Chondrocyte (in vitro differentiated cells): ENCODE measurements at places on chromosomes 4 and X.

- H3K27ac ChIP-seq, result no peak overlapping the region
- no peaks in the 10 kb centered on the region for H3K36me3 ChIP-seq
- H3K27me3 ChIP-seq, result peaks cover 14% of the 10 kb centered on the region
- peak; percentile 30 for DNase-seq
- H3K4me1 ChIP-seq, result peaks cover 18% of the 10 kb centered on the region
These were observed 3.2 kb upstream of the TIGD2 start for GRCh38 chr4:89108091-89108490.

DNA sequence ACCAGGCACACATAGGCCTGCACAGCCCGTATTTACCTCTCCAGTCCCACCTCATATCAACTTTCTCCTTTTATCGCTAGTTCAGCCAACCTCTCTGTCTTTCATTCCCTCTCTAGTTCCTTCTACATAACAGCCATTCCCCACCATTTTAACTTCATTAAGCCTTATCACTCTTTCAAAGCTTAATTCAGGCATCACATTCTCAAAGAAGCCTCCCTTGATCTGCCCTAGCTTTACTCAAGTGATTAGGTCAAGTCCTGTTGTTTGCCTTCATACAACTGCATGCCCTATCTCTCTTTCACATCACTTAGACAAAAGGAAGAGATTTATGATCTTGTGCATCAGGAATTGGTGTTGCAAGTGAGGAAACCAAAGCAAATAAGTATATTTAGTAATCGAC is 74.2 kb downstream of the ALPK1 start:
- DNase-seq, result no peak
- H3K27me3 ChIP-seq, result peaks cover 3% of the 10 kb centered on the region
- no peak overlapping the region for H3K4me3 ChIP-seq
- peaks cover 7% of the 10 kb centered on the region for H3K36me3 ChIP-seq
- H3K27ac ChIP-seq, result no peak overlapping the region
- H3K4me1 ChIP-seq, result no peaks in the 10 kb centered on the region

DNA sequence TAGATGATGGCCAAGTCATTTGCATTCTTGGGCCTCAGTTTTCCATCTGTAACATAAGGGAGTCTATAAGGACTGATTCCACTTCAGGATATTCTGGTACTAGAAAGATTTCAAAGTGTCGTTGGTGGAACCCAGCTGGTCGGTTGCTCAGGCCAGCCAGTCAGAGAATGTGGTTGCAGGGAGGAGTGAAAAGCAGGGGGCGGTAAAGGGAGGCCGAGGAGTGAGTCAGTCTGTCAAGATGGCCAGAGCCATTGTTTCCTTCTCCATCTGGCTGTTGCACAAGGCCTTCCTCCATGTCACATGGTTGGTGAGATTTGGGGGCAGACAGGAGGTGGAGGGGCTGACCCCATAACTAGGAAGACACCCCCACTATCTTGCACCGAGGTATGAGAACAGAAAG is 38.2 kb downstream of the STARD8 start:
- no peak overlapping the region for H3K27ac ChIP-seq
- peak overlapping the region; percentile 46 for H3K4me3 ChIP-seq
- H3K4me1 ChIP-seq, result peaks cover 13% of the 10 kb centered on the region
- H3K27me3 ChIP-seq, result peaks cover 4% of the 10 kb centered on the region
- H3K36me3 ChIP-seq, result no peaks in the 10 kb centered on the region
- no peak for DNase-seq

DNA sequence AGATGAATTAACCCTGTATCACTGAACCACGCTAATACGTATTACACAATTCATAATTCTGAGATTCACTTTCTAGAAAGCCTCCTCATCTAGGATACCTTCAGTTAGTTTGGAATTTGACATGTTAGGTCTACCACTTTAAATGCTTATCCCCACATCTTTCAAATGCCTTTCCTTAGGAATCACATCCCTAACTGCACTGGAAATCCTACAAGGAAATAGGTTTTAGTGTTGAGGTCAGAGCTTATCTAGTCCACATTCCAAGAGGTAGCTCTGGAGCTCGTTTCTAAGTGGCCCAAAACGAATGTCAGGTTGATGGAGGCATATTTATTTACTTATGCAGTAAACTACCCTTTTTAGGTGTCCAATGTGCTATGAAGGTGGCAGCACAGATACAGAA is 18.0 kb downstream of the PDHA1 start:
- H3K4me3 ChIP-seq, result no peak overlapping the region
- H3K4me1 ChIP-seq, result no peaks in the 10 kb centered on the region
- H3K27ac ChIP-seq, result no peak overlapping the region

DNA sequence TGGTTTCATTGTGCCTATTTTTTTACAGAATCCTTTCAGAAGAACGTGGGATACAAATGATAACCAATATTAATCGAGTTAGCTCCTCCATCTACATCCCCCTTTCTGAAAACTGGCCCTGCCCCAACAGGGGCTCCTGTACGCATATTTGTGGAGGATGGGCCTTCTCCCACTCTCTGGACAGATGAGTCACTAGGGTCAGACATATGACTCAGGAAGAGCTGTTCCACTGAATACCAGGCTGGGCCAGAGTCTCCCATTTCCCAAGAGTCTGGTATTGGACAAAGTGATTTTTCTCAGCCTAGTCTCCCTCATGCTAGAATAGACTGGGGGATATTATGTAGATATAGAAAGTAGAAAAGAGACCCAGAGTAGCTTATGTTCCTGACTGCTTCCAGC is 142.4 kb downstream of the TSPAN5 start:
- H3K27ac ChIP-seq, result peak overlapping the region; percentile 97
- peak overlapping the region; percentile 43 for H3K4me3 ChIP-seq
- H3K27me3 ChIP-seq, result no peaks in the 10 kb centered on the region
- DNase-seq, result no peak
- peaks cover 82% of the 10 kb centered on the region for H3K4me1 ChIP-seq
- H3K36me3 ChIP-seq, result peaks cover 1% of the 10 kb centered on the region

DNA sequence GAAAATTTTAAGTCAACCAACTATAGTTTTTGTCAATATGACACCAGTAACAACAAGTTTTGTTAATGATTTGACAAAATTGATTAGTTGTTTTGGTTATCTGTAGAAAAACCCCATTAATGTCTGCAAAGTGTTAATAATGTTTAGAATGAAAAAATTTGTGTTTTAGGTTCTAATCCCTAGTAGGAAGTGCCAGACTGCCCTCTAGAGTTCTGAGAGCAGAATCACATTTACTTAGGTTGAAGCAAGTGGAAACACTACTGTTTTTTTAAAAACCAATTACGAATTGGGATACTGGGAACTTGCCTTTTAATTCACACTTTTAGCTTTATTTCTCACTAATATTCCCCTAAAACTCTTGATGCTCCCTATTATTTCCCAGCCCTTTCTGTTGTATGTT is 101.1 kb upstream of the CYLC1 start:
- no peak for DNase-seq
- no peak overlapping the region for H3K4me3 ChIP-seq
- no peaks in the 10 kb centered on the region for H3K36me3 ChIP-seq
- H3K27me3 ChIP-seq, result no peaks in the 10 kb centered on the region
- H3K4me1 ChIP-seq, result no peaks in the 10 kb centered on the region

GRCh38 chrX:105781804-105782203 is 40.5 kb upstream of the NRK start:
- H3K27ac ChIP-seq, result no peak overlapping the region
- no peaks in the 10 kb centered on the region for H3K27me3 ChIP-seq
- H3K36me3 ChIP-seq, result no peaks in the 10 kb centered on the region
- no peak overlapping the region for H3K4me3 ChIP-seq
- no peak for DNase-seq

- H3K27ac ChIP-seq, result no peak overlapping the region
- no peak for DNase-seq
- H3K4me3 ChIP-seq, result no peak overlapping the region
- no peaks in the 10 kb centered on the region for H3K27me3 ChIP-seq
These were observed 24.8 kb upstream of the CYBB start for GRCh38 chrX:37755025-37755424.

DNA sequence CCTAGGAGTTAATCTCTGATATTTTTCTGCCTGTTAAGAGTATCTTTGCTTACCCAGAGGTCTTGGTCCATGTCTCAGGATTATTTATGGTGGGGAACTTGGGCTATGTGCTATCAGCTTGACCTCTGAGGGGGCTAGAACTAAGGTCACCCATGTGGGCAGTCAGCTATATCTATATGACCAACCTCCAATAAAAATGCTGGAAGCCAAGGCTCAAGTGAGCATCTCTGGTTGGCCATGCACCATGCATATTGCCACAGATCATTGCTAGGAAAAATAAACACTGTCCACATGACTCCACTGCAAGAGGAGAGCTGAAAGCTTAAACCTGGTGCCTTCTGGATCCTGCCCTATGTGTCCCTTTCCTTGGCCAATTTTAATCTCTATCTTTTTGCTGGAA is 196.5 kb upstream of the SLC7A11 start:
- no peaks in the 10 kb centered on the region for H3K27me3 ChIP-seq
- no peak overlapping the region for H3K4me3 ChIP-seq
- peaks cover 11% of the 10 kb centered on the region for H3K4me1 ChIP-seq

DNA sequence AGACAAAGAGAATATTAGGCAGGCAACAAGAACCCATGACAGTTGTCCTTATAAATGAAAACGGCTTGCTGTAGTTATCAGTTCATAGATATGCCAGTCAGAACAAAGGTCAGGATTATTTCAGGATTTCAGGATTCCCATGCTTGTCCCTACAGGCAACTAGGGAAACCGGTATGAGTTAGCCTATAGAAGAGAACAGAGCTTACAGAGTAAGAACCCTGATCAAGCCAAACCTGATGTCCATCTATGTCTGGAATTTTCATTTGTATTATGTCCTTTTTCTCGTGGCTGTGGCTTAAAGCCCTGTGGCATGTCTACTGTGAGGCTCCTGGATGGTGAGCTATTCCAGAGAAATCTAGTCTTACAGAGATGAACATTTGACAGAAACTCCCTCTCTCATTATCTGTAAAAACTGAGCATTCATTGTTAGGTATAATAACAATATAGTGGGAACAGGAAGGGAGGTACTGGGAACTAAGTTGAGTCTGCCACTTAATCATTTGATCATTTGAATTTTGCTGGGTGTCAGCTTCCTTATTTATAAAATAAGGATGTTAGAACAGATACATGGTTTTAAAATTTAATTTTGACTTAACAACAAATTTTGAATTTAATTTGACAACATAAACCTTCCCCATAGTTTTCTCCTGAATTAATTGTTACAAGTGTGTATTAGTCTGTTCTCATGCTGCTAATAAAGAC is 129.5 kb upstream of the KLF3 start:
- peaks cover 5% of the 10 kb centered on the region for H3K4me1 ChIP-seq
- no peaks in the 10 kb centered on the region for H3K27me3 ChIP-seq
- peaks cover 2% of the 10 kb centered on the region for H3K36me3 ChIP-seq
- DNase-seq, result no peak
- H3K4me3 ChIP-seq, result no peak overlapping the region
- H3K27ac ChIP-seq, result no peak overlapping the region

GRCh38 chrX:37796805-37797204 is 16.9 kb downstream of the CYBB start:
- H3K4me1 ChIP-seq, result no peaks in the 10 kb centered on the region
- H3K27me3 ChIP-seq, result no peaks in the 10 kb centered on the region
- H3K4me3 ChIP-seq, result no peak overlapping the region
- H3K27ac ChIP-seq, result no peak overlapping the region
- DNase-seq, result no peak
- H3K36me3 ChIP-seq, result no peaks in the 10 kb centered on the region

DNA sequence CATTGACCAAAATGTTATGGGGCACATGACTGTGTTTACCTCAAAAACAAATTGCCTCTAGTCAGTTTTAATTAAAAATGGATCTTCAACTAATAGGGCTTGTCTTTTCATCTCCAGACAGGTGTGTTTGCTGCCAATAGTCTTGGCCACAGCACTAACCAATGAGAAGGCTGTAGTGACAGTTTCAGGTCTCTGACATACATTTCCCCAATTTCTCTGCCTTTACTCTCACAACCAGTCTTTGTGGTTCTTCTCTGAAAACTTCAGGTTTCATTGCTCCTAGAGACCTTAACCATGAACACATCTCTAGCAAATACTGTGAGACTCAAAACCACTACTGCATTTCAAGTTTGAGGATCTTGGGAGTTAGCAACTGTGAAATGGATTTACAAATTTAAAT is 3.5 kb upstream of the EDNRA start:
- H3K27ac ChIP-seq, result no peak overlapping the region
- no peaks in the 10 kb centered on the region for H3K36me3 ChIP-seq
- no peaks in the 10 kb centered on the region for H3K27me3 ChIP-seq

GRCh38 chr4:125728568-125728967 is 413.8 kb downstream of the FAT4 start:
- H3K4me1 ChIP-seq, result peaks cover 21% of the 10 kb centered on the region
- no peak overlapping the region for H3K4me3 ChIP-seq
- H3K36me3 ChIP-seq, result no peaks in the 10 kb centered on the region
- DNase-seq, result no peak

DNA sequence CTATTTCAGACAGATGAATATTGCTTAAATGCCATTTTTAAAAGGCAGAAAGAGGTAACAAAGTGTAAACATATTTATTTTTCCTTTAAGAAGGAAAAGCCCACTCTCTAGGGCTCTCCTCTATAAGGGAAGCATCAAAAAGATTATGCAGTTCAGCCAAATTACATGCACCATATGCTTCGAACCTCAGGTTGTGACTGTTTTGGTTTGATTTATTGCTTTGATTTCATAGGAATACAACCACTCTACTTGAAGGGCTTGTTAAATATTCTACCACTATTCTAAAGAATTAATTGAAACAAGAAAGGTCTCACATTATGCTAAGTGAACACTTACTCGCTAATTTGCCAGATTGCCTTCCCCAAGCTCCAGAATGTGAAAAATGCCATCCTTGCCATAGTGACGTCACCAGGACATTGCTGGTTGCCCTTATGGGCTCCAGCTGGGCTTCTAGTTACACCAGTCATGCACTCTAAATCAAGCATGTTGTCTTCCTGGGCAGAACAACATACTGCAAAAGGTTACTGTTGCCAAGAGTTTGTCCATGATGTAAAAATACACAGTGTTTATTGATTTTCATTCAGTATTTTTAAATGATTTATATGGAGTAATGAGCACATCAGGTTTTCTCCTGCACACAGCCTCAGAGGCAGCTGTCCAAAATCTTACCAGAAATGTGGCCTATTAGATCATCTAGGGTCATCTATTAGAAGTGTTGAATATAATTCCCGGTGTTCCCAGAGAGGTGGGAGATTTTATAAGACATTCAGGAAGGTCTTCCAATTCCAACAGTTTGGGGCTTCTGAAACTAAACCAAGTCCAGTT is 164.4 kb upstream of the RAPGEF2 start:
- H3K27me3 ChIP-seq, result no peaks in the 10 kb centered on the region
- H3K4me3 ChIP-seq, result no peak overlapping the region
- DNase-seq, result no peak
- no peak overlapping the region for H3K27ac ChIP-seq

DNA sequence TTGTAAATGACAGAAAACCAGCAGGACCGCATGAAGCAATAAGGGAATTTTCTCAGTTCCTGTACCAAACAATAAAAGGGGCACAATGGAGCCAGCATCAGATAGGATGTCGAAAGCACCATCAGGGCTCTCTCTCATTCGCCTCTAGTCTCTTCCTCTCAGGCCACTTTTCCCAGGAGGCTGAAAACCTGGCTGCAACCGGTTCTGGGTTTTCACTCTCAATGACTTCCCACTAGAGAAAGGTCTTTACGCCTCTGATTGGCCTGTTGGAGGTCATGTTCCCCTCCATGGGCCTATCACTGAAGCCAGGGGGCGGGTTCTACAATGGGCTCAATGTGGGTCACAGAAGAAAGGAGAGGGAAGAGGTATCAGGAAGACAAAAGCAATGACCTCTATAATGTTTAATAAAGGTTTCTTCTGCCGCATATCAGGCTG is 29.3 kb downstream of the ZNF827 start:
- peaks cover 61% of the 10 kb centered on the region for H3K4me1 ChIP-seq
- no peak for DNase-seq
- no peaks in the 10 kb centered on the region for H3K27me3 ChIP-seq
- H3K27ac ChIP-seq, result no peak overlapping the region
- H3K4me3 ChIP-seq, result no peak overlapping the region
- peaks cover 2% of the 10 kb centered on the region for H3K36me3 ChIP-seq

- H3K4me3 ChIP-seq, result no peak overlapping the region
- H3K27ac ChIP-seq, result no peak overlapping the region
- H3K36me3 ChIP-seq, result no peaks in the 10 kb centered on the region
- H3K27me3 ChIP-seq, result no peaks in the 10 kb centered on the region
- DNase-seq, result no peak
These were observed 38.1 kb downstream of the FRG2 start for GRCh38 chr4:189988877-189989431.
